ENCODE measurements at places on chromosomes 16 and 17.

DNA sequence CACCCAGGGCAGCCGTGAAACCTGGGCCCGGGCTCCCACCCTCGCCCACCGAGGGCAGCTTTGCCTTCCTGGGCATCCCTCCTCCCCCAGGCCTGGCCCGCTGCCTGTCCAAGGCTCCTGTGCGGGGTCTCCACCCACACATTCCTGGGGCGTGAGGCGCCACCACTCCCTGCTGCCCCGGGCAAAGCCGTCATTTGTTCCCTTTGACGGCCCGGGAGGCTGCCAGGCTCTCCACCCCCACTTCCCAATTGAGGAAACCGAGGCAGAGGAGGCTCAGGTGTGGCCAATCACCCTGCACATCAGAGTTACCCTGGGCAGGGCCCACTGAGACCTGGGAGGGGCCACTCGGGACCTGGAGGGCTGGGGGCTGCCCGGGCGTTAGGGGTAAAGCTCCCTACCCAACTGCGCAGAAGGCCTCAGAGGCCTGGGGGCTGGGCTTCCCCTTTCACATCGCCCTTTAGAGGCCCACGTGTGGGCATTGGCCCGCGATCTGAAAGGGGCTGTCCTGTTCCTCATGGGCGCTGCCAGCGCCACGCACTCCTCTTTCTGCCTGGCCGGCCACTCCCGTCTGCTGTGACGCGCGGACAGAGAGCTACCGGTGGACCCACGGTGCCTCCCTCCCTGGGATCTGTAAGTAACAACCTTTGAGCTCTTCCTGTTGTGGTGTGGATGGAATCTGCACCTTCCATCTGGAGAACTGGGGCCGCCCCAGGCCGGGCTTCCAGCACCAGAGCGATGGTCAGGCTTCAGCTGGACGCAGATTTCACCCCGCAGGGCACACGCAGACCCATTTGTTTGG, at the start of gene MSLN:
Gene MSLN (plus strand): TSS at position 190 of the 799 bp plus-strand sequence. CDS start 1,947 bp downstream, outside the sequence.
- no peak for DNase-seq

DNA sequence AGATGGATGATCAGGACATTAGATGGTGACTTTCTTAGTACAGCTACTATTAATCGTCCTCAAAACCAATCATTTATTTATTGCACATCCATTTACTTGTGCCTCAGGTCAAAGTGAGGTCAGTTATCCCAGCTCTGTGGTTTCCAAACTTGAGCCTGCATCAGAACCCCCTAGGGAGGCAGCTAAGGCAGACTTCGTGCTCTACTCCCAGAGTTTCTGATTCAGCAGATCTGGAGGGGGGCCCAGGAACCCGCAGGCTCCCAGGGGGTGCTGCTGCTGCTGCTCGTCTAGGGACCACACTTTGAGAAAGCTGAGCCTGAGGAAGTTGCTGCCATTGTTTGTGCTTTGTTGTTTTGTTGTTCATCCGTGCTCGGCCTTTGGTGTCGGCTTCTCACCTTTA, 44.0 kb upstream of the CLEC18B start:
- no peak for DNase-seq

DNA sequence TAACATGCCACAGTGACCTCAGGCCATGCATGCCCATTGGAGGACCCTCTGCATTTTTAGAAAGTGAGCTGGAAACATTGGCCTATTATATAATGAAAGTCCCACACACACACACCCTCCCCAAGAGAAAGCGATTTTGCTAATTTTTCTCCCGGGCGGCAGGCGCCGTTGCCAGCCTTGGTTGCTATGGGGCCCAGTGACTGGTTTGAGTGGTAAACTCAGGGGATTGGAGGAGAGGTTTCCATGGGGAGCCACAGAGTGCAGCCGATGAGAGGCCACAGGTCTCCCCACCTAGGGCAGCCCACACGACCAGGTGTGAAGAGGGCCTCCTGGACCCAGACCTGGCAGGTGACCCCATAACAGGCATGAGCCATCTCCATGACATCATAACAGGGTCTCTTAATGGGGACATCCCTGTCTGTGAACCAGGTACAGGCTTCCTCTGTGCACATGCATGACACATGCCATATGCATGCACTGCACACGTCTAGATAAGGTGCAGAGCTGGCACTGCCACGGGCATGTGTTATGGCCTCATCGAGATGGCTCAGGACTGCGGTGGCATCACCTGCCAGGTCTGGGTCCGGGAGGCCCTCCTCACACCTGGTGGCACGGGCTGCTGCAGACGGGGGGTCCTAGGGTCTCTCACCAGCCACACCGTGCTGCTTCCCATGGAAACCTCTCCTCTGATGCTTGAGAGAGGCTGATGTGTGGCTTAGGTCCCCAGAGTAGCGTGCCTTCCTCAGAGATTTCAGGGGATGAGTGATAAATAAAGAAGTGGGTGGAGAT, 144.1 kb downstream of the RBFOX3 start:
- no peak for DNase-seq

DNA sequence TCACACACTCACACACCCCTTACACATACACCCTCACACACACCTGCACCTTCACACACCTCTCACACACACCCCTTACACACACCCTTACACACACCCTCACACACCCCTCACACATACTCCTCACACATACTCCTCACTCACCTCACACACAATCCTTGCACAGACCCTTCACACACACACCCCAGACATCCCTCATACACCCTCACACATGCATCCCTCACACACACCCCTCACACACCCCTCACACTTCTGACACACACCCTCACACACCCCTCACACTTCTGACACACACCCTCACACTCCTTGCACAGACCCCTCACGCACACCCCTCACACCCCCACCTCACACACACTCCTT, 23.9 kb downstream of the C17orf67 start:
- no peak for DNase-seq

DNA sequence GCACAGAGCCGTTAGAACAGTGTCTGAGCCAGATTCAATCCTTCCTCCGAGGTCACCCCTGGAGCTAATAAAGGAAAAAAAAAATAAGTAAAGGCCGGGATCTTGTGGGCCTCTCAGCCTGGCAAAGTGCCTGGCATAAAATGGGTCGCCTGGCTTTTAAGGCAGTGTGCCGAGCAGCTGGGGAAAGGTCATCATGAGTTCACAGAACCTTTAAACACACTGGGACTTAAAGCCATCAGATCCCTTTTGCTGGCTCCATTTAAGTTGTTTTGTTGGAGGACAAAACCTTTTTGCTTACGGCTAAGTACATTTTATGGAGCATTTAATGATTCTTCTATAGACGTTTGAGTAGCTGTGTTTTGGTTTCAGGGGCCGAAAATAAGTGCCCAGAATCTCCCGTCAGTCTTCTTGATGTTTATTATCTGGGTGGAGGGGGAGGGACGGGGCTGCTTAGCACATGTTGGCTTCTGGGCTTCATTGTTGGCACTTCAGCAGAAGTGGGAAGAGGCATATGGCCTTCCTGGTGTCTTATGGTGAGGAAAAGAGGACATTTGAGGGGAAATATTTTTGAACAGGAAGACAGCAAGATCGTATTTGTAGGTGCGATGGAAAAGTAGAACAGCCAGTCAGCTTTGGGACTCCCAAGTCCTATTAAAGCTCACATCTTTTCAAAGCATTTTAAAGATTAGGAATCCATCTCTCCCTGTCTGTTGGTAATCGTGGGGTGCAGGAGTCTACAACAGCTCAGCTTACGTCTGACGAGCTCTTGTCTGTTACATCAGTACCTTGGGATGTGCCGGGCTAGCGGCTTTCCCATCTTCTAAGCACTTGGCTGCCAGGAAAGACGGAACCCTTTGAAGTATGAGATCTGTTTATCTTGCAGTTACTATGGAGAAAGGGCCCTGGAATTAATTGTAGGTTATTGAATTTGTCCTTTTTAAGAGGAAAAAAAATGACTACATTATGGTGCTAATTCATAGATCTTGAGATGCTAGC, 31.1 kb downstream of the RBFOX1 start:
- no peak for DNase-seq

- DNase-seq, result no peak
Observed at GRCh38 chr17:10802496-10803284, 1.2 kb downstream of the TMEM238L start.

DNA sequence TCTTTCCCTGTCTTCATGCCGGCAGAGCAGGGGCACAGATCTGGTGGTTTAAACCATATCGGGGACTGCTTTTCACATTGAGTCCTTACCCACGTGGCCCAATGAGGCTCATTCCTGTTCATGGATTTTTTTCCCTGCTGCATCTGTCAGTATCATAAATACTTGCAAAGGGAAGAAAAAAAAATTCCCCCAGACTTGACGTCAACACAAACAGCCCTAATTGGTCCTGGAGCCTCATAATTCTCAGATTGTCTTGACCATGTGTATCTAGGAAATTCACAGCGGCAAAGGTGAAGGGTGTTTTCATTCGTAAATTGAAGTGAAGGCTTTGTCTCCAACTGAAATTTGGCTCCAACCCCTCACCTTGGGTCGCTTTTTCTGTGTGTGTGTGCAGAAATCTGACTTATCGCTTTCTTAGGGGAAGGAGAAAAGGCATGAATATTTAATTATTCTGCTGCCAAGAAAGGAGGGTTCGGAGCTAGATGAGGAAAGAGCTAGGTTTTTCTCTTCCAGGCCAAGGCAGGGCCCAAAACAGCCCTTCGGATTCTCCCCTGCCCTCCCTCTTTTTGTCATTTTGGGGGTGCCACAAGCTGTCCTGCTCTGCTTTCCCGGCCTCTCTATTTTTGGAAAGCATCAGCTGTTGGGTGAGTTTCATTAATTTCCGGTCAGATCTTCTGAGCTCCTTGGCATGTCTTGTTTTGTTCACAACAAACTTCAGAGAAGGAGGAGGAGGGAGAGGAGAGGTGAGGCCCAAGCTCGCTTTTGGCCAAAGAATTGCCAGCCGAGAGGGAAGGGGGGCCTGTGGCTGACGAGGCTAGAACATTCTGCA, 17.8 kb upstream of the CIBAR2 start:
- DNase-seq, result no peak

DNA sequence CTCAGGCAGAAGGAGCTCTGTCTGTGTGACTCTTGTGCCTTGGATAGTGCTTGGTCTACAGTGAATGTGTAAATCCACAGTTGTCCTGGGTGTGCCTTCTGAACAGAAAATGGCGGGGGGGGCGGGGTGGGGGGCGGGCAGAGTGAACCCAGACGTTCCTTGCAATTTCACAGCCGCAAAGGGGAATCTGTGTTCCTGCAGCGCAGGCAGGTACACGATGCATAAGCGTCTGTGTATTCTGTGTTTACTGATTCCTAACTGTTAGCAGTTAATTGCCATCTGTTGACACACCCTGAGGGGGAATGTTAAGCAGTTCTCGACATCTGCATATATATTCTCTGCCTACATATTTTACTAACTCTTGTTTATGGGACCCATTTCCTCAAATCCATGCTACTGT, 123.5 kb upstream of the ZFHX3 start:
- no peak for DNase-seq

DNA sequence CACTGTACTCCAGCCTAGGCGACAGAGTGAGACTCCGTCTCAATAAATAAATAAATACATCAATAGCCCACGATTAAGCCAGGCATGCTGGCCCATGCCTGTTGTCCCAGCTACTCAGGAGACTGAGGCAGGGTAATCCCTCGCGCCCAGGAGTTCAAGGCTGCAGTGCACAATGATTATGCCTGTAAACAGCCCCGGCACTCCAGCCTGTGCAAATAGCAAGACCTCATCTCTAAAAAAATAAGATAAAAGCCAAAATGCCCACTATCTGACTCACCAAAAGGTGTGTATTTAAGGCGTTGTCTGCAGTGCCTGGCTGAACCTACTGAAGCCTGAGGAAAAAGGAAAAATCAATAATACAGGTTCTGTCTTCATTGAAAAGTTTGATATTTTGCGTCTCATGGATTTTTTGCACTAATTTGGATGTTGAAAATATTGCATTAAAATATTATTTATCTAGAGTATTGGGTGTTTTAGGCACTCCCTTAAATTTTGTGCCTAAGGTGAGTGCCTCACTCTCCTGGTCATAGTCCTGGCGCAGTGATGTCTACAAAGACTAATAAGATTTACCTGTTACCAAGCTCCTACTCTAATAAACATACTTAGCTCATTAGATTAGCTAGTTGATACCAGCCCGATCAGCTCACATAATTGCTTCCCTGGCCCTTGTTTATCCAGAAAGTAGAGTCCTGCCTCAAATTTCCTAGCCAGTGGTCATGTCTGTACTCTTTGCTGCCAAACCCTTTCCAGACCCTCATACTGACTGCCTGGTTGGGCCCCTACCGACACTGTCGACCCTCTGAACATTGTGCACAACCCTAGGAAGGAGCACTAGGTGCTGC, 24.7 kb upstream of the TOB1 start:
- no peak for DNase-seq

- DNase-seq, result no peak
Observed at GRCh38 chr17:71380936-71381335, 739.9 kb upstream of the SOX9 start.

DNA sequence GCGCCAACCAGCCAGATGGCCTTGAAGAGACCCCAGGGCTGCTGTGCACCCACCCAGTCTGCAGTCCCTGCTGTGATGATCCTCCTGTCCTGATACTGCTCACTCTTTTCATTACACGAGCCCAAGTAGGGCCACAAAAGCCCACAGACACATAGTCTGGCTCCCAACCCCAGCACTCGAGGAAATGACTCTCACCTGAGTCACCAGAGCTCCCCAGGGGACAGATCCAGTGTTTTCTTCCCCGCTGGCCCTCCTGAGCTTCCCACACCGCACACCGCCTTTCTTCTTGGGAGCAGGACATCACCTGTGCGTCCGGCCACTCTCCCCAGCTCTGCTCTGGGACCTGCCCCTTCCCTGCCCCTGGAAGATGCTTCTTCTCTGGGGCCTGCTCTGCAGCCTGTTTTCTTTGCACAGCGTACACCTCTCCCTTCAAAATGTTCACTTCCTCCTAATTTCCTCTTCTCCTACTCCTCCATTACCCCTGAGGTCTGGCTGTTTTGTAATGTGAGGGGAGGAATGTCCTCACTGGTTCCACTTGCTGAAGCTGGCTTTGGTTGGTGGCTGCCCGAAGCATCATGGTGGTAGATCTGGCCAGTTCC, 2.0 kb upstream of the SCN4A start:
- DNase-seq, result no peak

- DNase-seq, result no peak
Observed at GRCh38 chr17:43608313-43608712, 53.4 kb downstream of the MEOX1 start.

- DNase-seq, result no peak
Observed at GRCh38 chr16:50467943-50468748, 80.0 kb upstream of the NKD1 start.

DNA sequence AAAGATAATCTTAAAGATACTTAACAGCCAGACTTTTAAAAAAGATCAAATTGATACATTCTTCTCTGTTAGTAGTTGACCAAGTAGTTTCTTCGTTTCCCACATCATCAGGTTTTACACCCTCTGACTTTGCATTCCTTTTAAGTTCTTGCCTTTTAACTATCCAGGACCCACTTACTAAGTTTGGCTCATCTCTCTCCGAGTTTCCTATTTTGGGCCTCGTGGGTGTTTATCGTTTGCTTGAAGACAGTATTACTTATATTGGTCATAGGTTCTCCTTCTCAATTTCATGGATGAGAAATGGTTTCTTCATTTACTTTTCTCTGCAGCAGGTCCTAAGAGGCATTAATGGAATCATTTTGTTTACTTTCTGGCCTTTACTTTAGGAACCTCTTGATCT, 43.2 kb downstream of the RPA1 start:
- no peak for DNase-seq

GRCh38 chr16:89318430-89318758, 100.9 kb downstream of the ZNF778 start:
- no peak for DNase-seq

- DNase-seq, result no peak
Observed at GRCh38 chr16:89903908-89904515, 14.7 kb upstream of the MC1R start.

- DNase-seq, result no peak
Observed at GRCh38 chr16:12655537-12655936, 148.2 kb downstream of the CPPED1 start.
